Adipose tissue (tissue), 3 donors: ENCODE measurements at places on chromosomes 16 and 17. TPM values are rescaled to one million over a fixed set of nuclear protein-coding genes. Genes with fewer than 3 reads are reported as not detected.

Gene CHRNE
- 1.2 TPM for polyA plus RNA-seq

Gene ABI3
- 1.7 TPM for polyA plus RNA-seq

Gene CCL7
- not detected for polyA plus RNA-seq

Gene TBC1D3E
- not detected for polyA plus RNA-seq

Gene MBTPS1
- 46.8 TPM for polyA plus RNA-seq
